Panc1 (cell line): ENCODE measurements at places on chromosomes 1 and 21. TPM values are rescaled to one million over a fixed set of nuclear protein-coding genes. Genes with fewer than 3 reads are reported as not detected.

The LCE2C gene
- total RNA-seq, result not detected

The NBPF4 gene
- total RNA-seq, result not detected

The ANKRD13C gene
- total RNA-seq, result 20.7 TPM

The RORC gene
- total RNA-seq, result not detected

- no peak overlapping the region for H3K4me3 ChIP-seq
- H3K27me3 ChIP-seq, result no peaks in the 10 kb centered on the region
- DNase-seq, result no peak
- no peaks in the 10 kb centered on the region; the same call in 1 of the 2 replicates for H3K4me1 ChIP-seq
- no peaks in the 10 kb centered on the region for H3K36me3 ChIP-seq
These were observed 258.7 kb downstream of the CAMTA1 start for GRCh38 chr1:7043719-7044535.

DNA sequence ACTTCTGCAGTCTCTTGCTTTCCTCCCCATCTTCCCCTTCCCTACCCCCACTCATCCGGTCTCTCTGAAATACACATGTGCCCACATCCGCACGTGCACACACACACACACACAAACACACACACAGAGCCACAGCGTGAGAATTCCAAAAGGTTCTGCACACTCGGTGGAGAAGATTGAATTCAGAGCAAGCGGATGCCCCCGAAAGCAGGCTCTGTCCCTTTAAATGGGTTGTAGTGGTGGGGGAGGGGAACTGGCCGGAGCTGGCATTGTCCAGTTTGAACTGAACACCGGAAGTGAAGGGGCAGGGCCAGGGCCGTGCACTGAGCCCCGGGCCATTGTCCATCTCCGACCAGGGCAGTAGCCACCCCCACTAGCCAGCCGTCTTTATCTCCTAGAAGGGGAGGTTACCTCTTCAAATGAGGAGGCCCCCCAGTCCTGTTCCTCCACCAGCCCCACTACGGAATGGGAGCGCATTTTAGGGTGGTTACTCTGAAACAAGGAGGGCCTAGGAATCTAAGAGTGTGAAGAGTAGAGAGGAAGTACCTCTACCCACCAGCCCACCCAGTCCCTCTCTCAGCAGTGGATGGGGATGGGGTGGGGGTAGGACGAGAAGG is 1.3 kb upstream of the LIN28A start:
- no peak overlapping the region for H3K27ac ChIP-seq
- H3K4me3 ChIP-seq, result no peak overlapping the region

DNA sequence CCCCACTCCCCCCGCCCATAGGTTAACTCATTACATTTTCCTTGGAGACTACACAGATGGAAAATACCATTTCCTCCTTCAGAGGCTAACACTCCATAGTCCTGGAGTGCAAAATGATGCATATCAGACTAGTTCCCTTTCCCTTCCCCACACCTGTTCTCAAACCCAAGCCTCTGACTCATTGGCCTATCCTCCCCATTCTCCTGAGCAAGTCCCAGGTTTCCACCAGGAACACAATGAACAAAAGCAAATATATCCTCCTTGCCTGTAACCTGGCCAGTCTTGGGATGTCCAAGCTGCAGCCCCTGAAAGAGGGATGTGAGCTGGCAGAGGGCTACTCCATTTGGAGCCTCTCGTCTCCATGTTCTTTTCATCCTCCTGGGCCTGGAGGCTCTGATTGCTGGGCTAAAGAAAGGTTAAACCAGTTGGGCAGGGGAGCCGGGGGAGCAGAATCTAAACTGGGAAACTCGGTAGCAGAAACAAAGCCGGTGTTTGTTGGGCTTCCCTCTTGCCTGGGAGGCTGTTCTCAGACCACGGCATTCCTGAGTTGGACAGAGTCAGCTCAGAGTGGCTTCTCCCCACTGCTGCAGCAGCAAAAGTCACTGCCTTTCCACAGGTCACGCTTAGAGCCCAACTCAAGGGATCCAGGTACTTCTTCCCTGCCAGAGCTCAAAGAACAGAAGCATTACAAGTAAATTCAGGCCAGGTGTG is 13.9 kb downstream of the SSR2 start:
- no peak for DNase-seq
- no peaks in the 10 kb centered on the region for H3K27me3 ChIP-seq
- H3K27ac ChIP-seq, result no peak overlapping the region
- H3K36me3 ChIP-seq, result peaks cover 3% of the 10 kb centered on the region; the same call in 1 of the 2 replicates
- H3K4me3 ChIP-seq, result no peak overlapping the region
- peaks cover 14% of the 10 kb centered on the region for H3K4me1 ChIP-seq

GRCh38 chr1:95017775-95018174 is 55.0 kb downstream of the ALG14 start:
- H3K27ac ChIP-seq, result no peak overlapping the region
- H3K36me3 ChIP-seq, result no peaks in the 10 kb centered on the region
- no peaks in the 10 kb centered on the region for H3K4me1 ChIP-seq
- H3K4me3 ChIP-seq, result no peak overlapping the region

DNA sequence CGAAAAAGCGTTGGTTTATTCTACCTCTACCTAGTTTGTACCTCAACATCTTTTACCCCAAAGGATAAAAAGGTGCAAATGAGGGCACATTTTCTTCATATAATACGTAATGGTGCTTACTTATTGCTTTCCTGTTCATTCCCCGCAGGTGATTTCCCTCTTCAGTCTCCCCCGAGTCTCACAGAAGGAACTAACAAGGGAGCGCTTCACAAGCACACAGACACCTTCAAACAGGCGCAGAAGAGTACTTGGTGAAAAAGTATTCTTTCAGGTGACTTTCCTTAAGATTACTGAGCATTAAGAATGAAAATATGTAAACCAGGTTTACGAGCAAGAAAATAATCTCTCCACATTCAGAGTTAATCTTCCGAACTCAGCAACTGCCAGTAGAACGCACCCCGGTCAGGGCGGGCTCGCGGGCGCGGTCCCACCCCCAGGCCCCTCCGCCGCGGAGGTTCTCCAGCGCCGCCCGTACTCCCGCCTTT is 511 bp upstream of the RABGAP1L start:
- DNase-seq, result no peak
- H3K4me3 ChIP-seq, result peak overlapping the region; percentile 93
- H3K27ac ChIP-seq, result peak overlapping the region; percentile 97
- H3K4me1 ChIP-seq, result peaks cover 12% of the 10 kb centered on the region; the same call in 1 of the 2 replicates
- H3K36me3 ChIP-seq, result no peaks in the 10 kb centered on the region

DNA sequence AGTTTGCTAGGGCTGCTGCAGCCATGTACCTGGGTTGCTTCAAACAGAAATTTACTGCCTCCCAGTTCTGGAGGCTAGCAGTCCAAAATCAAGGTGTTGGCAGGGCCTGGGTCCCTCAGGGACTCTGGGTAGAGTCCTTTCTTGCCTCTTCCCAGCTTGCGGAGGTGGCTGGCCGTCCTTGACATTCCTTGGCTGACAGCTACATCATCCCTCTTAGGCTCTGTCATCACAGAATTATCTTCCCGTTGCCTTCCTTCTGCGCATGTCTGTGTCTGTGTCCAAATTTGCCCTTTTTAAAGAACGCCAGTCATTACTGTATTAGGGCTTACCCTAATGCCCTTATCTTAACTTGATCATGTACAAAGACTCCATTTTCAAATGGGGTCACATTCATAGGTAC is 37.6 kb upstream of the PGBD5 start:
- H3K36me3 ChIP-seq, result no peaks in the 10 kb centered on the region
- DNase-seq, result no peak
- no peaks in the 10 kb centered on the region for H3K4me1 ChIP-seq
- H3K27ac ChIP-seq, result no peak overlapping the region

- DNase-seq, result no peak
- H3K4me3 ChIP-seq, result no peak overlapping the region
- H3K36me3 ChIP-seq, result no peaks in the 10 kb centered on the region; the same call in 1 of the 2 replicates
- H3K4me1 ChIP-seq, result peaks cover 27% of the 10 kb centered on the region
These were observed 3.4 kb upstream of the LAMC1 start for GRCh38 chr1:183019860-183020259.
